Activated naive CD4-positive, alpha-beta T cell treated with anti-CD3 and anti-CD28 coated beads, Interleukin-2, amount 50 U/mL, for 72 hours (primary cell): ENCODE measurements at places on chromosomes 7 and 10. TPM values are rescaled to one million over a fixed set of nuclear protein-coding genes. Genes with fewer than 3 reads are reported as not detected.

GRCh38 chr7:110001254-110001938 is 1089.5 kb upstream of the LRRN3 start:
- no peak for DNase-seq

DNA sequence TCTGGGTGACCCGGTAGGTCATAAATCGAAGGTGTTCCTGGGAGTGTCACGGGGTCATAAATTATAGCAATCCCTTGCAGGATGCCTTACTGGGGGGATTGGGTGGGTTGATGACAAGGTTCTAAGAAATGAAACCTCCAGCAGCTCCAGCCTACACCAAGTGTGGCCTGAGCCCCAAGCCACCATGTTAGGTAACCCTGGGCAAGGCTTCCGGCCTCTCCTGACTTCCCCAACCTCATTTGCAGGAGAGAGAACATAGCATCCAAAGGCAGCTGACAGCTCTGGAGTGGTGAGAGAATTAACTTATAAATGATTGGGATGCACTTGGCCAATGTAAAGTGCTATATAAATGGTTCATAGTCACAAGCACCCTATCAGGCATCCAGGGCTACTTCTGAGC is 52.8 kb upstream of the TMEM273 start:
- no peak for DNase-seq

DNA sequence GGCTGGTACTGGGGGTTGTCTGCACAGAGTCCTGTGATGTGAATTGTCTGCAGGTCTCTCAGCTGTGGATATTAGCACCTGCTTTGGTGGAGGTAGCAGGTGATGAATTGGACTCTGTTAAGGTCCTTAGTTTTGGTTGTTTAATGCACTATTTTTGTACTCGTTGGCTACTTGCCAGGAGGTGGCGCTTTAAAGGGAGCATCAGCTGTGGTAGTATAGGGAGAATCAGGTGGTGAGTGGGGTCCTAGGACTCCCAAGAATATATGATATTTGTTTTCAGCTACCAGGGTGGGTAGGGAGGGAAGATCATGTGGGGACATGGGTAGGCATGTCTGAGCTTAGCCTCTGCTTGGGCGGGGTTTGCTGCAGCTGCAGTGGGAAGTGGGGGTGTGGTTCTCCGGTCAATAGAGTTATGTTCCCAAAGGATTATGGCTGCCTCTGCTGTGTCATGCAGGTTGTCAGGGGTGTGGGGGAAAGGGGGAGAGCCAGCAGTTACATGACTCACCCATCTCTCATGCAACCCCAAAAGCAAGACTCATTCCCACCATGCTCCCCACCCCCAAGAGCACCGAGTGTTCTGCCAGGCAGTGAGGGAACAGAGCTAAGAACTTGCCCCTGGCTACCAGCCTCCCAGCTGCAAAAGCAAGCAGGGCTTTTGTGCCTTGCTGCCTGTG is 53.7 kb upstream of the ZNF273 start:
- no peak for DNase-seq

DNA sequence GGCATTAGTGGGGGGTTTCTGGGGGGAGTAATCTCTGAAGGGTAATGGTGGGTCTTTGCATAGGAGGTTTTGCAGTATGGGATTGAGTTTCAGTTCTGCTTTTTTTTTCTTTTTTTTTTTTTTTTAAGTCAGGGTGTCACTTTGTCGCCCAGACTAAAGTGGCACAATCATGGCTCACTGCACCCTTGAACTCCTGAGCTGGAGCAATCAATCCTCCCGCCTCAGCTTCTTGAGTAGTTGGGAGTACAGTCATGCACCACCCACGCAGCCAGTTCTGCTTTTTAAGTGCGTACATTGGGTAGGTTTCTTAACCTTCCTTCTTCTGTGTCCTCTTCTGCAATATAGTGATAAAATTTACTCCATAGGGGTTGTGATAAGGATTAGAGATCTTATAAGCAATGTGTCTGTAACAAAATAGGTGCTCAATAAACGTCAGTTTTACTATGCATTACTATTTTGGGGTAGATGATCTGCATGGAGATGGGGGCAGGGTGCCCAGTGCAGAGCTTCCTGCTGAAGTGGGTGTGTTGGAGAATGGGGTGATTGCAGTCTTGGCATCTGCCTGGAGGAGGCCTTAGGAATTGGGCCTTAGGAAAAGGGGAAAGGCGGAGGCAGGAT is 9.6 kb downstream of the KAZALD1 start:
- no peak for DNase-seq

WDFY4 gene
- 0.25 TPM for total RNA-seq

DNA sequence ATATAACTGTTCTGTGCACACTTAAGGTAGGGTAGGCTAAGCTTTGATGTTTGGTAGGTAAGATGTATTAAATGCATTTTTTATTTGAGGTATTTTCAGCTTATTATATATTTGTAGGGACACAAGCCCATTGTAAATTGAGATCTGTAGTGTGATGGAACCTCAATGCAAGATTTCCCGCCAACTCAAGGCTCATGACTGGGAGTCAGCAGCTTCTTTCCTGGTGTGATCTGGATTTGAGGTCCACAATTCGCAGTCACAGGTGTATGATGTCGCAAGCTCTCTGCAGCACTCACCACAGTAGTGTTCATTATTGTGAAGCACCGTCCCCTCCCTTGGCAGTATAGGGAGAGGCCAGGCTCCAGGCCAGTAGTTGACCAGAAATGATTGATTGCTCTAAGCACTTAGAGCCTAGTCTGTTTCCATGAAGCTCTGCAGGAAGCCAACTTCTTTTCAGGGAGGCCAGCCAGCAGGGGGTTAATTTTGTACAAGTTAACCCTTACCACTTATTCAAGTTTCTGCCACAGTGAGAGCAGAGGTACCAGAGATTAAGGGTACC is 54.9 kb downstream of the SEM1 start:
- no peak for DNase-seq
